ENCODE measurements at places on chromosomes 7 and 10. TPM values are rescaled to one million over a fixed set of nuclear protein-coding genes. Genes with fewer than 3 reads are reported as not detected.

Gene CALHM1
- not detected for total RNA-seq

DNA sequence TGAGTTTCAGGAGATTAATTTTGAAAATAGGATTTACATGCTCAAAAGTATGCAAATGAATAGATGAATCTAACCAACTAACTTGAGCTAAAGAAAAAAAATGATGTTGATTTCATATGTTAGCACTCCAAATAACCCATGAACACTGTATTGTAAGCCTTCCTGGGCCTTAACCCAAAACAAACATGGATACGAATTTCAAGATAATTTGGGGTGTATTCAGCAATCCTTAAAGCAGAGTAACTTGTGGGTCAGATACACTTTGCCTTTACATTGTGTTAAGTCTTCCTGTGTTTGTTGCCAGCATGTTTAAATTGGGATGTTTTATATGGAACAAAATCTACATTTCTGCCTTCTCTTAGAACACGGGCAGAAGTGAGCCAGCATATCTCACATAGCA lies 124.2 kb upstream of the WDR11 start:
- DNase-seq = no peak

DNA sequence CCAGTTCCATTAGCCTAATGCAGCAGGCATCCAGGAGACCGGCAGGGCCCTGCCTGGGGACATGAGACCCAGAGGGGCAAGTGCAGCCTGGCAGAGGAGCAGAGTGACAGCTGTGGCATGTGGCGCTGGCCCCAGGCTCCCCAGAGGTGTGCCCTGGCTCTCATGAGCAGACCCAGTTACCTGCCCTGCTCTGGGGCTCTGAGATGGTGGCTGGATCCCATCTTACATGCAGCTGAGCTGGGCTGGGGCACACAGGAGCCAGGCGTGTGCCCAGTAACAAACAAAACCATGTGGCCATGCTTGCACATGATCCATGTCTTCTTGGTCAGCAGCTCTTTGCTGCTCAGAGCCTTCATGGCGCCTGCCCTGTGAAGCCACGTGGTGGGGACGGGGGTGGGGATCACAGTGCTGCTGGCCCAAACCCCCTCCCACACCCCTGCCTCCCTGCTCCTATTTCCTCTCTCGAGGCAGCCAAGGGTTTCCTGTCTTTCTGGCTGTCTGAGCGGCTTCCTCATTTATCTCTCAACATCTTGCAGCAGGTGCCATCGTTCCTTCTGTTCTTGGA lies 40.3 kb upstream of the GTF2I start:
- no peak for DNase-seq

DNA sequence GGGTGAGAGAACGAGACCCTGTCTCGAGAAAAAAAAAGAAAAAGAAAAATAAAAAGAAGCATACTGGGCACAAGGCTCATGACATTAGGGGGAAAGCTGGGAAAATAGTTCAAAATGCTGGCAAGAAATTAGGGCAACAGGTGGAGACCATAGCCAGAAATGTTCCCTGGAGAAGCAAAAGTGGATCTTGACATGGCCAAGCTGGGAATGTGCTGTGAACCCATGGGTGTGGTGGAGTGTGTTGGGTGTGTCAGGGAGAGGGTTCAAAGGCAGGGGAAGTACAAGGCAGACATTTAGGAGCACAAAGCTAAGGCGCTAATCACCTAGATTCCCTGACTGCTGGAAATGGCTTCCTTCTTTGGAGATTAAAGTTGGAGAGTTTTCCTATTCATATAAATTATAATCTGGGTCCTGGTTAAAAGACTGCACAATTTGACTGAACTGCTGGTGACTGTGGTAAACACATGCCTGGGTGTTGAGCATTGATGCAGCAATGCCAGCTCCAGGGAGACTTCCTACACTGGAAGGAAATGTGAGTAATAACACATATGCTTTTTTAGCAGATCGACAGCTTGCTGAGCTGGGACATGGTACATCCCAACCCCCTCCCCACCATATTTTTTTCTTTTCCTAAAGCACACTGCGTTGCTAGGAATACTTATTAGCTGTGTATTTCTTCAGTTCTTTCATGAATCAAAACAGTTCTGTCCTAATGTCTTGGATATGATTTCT lies 70.1 kb upstream of the ARHGAP21 start:
- DNase-seq = no peak

DNA sequence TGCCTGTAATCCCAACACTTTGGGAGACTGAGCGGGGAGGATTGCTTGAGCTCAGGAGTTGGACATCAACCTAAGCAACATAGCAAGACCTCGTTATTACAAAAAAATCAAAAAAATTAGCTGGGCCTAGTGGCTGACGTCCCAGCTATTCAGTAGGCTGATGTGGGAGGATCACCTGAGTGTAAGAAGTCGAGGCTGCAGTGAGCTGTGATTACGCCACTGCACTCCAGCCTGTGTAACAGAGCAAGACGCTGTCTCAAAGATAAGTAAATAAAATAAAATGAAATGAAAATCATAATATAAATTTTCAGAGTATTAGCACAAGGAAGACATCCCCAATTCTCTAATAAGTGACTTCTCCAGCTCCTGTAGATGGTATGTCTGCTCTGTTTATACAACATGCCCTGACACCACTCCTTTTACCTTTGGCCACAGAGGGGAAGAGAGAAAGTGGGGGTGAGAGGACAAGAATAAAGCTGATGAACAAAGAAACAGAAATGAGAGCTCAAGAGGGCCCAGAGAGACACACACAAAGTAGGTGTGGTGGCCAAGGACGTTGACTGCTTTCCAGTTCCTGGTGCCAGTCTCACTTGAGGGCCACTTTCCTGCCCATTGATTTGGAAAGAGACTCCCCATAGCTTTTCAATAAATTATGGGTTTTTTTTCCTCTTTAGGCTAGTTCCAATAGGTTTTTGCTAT lies 62.9 kb downstream of the PTTG1IP2 start:
- DNase-seq = no peak

DNA sequence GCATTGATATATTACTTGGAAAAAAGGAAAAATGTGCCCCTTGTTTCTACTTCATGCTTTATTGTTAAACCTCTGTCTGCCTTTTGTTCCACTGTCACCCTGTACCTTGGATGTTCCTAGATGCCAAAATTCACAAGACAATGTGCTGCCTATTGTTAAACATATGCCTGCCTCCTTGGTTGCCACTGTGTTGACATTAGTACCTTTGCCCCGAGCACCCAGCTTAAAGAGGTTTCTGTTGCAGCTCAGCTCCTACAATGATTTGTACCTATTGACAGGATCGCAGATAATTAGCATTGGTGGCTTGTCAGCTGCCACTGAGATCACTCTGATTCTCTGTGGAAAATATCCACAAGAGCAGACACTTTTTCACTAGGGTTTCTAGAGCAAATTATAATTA lies 188.0 kb downstream of the KCND2 start:
- DNase-seq = no peak

Measured in omental fat pad (tissue), 4 donors.